Endothelial cell of umbilical vein (primary cell): ENCODE measurements at places on chromosomes 16 and 17. TPM values are rescaled to one million over a fixed set of nuclear protein-coding genes. Genes with fewer than 3 reads are reported as not detected.

GRCh38 chr16:13110124-13110796 is 208.9 kb downstream of the SHISA9 start:
- no peaks in the 10 kb centered on the region for H3K36me3 ChIP-seq
- DNase-seq, result no peak
- H3K27ac ChIP-seq, result no peak overlapping the region
- H3K4me3 ChIP-seq, result no peak overlapping the region
- no peaks in the 10 kb centered on the region for H3K4me1 ChIP-seq
- no peaks in the 10 kb centered on the region for H3K27me3 ChIP-seq

GRCh38 chr16:11240636-11241473 is 15.1 kb downstream of the SOCS1 start:
- H3K4me3 ChIP-seq, result no peak overlapping the region
- no peaks in the 10 kb centered on the region for H3K36me3 ChIP-seq
- peaks cover 6% of the 10 kb centered on the region for H3K27me3 ChIP-seq
- no peak for DNase-seq
- no peaks in the 10 kb centered on the region for H3K4me1 ChIP-seq

VAMP2 gene
- 31.7 and 35.9 TPM in 2 replicates for total RNA-seq

- peaks cover 5% of the 10 kb centered on the region for H3K4me1 ChIP-seq
- no peaks in the 10 kb centered on the region for H3K27me3 ChIP-seq
- H3K36me3 ChIP-seq, result no peaks in the 10 kb centered on the region
- no peak for DNase-seq
- H3K4me3 ChIP-seq, result no peak overlapping the region
- H3K27ac ChIP-seq, result no peak overlapping the region
These were observed 46.9 kb upstream of the NLK start for GRCh38 chr17:27995554-27995953.

- no peaks in the 10 kb centered on the region for H3K36me3 ChIP-seq
- no peaks in the 10 kb centered on the region for H3K4me1 ChIP-seq
- DNase-seq, result peak; percentile 52
- no peak overlapping the region for H3K4me3 ChIP-seq
- no peak overlapping the region for H3K27ac ChIP-seq
These were observed 118.5 kb upstream of the CACNG5 start for GRCh38 chr17:66716236-66717026.

GRCh38 chr17:48779421-48779820 is 37.6 kb downstream of the TTLL6 start:
- H3K27me3 ChIP-seq, result peaks cover 11% of the 10 kb centered on the region
- no peaks in the 10 kb centered on the region for H3K36me3 ChIP-seq
- H3K4me3 ChIP-seq, result no peak overlapping the region
- H3K4me1 ChIP-seq, result no peaks in the 10 kb centered on the region
- no peak for DNase-seq
- no peak overlapping the region for H3K27ac ChIP-seq

HOXB6 gene
- total RNA-seq, result 24.0 and 27.4 TPM in 2 replicates

GRCh38 chr17:15999974-16000827 is 577 bp downstream of the TTC19 start:
- peaks cover 20% of the 10 kb centered on the region for H3K4me1 ChIP-seq
- H3K27me3 ChIP-seq, result no peaks in the 10 kb centered on the region
- H3K36me3 ChIP-seq, result peaks cover 12% of the 10 kb centered on the region
- H3K4me3 ChIP-seq, result peak overlapping the region; percentile 50

DNA sequence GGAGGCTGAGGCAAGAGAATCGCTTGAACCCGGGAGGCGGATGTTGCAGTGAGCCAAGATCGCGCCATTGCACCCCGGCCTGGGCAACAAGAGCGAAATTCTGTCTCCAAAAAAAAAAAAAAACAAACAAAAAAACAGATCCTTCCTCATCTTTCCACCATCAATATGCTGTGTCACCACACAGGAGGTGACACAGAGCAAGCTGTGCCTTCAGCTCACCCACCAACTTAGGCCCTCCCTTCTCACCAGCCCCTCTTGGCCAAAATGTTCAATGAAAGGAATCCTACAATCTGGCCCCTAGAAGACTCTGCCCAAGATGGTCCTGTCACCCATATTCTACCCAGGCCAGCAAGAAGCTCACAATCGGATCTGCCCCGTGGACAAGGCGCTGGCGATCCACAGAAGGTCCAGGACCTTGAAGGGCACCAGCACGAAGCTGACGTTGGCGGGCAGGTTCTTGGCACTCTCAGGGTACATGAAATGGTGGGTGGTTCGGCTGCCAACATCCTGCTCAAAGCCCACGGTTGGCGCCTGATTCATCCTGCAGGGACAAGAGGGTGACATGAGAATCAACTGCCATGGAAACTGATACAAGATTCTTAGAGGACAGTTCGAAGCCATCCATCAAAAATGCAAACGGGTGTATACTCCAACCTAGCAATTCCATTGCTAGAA is 41.4 kb downstream of the DDX19A start:
- no peak overlapping the region for H3K27ac ChIP-seq
- DNase-seq, result no peak
- no peaks in the 10 kb centered on the region for H3K27me3 ChIP-seq
- peaks cover 14% of the 10 kb centered on the region for H3K36me3 ChIP-seq

- peak overlapping the region; percentile 70 for H3K27ac ChIP-seq
- DNase-seq, result no peak
- peaks cover 11% of the 10 kb centered on the region for H3K4me1 ChIP-seq
- no peaks in the 10 kb centered on the region for H3K27me3 ChIP-seq
- H3K4me3 ChIP-seq, result peak overlapping the region; percentile 88
These were observed 863 bp upstream of the DDX19A start for GRCh38 chr16:70345840-70346239.

DNA sequence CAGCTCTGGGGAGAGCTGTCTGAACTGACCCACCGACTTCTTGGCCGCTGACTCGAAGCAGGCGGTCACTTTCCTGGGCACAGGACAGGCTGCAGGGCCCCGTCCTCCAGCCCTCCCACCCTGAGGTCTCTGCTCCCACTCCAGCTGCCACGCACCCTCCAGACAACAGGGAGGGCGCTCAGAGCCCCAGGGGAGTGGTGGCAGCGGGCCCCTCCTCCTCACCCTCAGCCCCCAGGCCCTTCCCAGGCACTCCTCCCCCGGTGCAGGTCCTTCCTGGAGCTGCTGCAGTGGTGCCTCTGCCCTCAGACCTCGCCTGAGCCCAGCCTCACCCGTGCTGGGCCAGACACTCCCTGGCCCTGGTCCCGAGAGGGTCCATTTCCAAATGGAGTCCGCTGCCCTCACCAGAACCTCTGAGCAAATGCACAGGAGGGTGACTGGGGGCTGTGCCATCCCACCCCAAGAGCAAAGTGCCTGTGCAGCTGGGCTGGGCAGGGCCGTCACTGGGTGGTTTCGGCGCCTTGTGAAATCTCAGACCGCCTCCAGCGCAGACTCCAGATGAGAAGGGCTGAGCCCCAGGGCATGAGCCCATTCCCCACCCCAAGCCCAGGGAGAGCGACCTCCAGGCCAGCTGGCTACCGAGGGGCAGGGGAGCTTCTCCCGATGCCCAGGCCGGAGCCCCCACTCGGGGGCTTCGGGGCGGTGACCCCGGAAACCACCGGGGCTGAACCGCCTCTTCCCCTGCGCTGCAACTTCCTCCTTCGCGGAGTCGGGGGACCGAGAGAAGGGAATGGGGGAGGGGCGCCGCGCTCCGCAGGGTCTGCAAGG is 717 bp downstream of the CYBA start:
- no peak overlapping the region for H3K27ac ChIP-seq
- DNase-seq, result no peak
- H3K27me3 ChIP-seq, result no peaks in the 10 kb centered on the region
- H3K36me3 ChIP-seq, result no peaks in the 10 kb centered on the region

- H3K27ac ChIP-seq, result peak overlapping the region; percentile 67
- H3K4me1 ChIP-seq, result peaks cover 18% of the 10 kb centered on the region
- H3K4me3 ChIP-seq, result no peak overlapping the region
- H3K27me3 ChIP-seq, result no peaks in the 10 kb centered on the region
- H3K36me3 ChIP-seq, result no peaks in the 10 kb centered on the region
These were observed 72.4 kb downstream of the RPH3AL start for GRCh38 chr17:280216-280615.

NRN1L gene
- not detected in 2 replicates for total RNA-seq

LITAFD gene
- not detected in 2 replicates for total RNA-seq

- no peaks in the 10 kb centered on the region for H3K27me3 ChIP-seq
- H3K4me3 ChIP-seq, result no peak overlapping the region
- DNase-seq, result no peak
- H3K27ac ChIP-seq, result no peak overlapping the region
- H3K4me1 ChIP-seq, result peaks cover 29% of the 10 kb centered on the region
- no peaks in the 10 kb centered on the region for H3K36me3 ChIP-seq
These were observed 6.4 kb downstream of the RPH3AL start for GRCh38 chr17:345992-346785.

SAMD14 gene
- total RNA-seq, result 15.6 and 16.1 TPM in 2 replicates

ATF7IP2 gene
- total RNA-seq, result 13.0 and 14.6 TPM in 2 replicates

CCL5 gene
- not detected in 2 replicates for total RNA-seq

DNA sequence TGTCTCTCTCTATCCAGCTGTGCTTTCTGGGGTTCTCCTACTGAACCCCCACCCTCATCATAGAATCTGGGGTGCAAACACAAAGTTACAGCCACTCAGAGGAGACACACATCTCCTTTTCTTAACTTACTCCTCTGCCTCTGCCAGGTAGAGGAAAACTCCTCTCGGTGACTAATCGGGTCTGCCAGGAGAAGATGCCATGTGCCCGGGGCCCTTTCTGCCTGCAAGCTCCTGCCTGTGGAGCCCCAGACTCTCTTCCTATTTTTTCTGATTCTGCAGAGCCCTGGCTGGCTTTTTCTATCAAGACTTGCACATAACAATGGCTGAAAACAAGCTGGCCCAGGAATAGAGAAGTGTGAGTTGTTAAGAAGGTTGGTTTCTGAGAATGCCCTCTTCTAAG is 10.4 kb downstream of the SLC6A4 start:
- H3K4me1 ChIP-seq, result no peaks in the 10 kb centered on the region
- H3K27ac ChIP-seq, result no peak overlapping the region
- H3K4me3 ChIP-seq, result no peak overlapping the region
- no peaks in the 10 kb centered on the region for H3K36me3 ChIP-seq

DNA sequence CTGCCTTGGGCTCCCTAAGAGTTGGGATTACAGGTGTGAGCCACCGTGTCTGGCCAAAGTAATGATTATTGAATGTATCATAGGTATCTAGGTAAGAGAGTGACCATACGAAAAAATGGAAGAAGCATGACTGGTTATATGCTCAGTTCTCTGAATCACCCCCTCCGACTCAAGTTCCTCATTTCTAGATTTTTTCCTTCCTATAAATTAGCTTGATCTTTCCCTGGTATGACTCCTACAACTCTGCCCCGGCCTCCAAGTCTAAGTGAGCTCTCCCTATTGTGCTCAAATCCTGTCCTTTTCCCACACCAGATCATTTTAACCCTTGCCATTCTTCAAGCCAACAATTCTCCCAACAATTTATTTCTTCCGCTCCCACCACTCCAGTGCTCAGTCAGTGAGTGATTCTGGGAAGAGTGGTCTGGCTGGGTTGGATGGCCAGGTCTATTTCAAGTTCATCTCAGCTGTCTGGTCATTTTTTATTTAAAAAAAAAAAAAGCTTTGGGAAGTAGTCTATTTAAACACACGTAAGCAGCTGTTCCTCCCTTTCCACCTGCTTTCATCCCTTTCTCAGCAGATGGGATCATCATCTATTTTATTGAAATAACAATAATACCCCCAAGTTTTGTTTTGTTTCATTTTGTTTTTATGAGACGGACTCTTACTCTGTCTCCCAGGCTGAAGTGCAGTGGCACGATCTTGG is 120.2 kb upstream of the HS3ST2 start:
- DNase-seq, result no peak
- H3K27ac ChIP-seq, result no peak overlapping the region
- no peaks in the 10 kb centered on the region for H3K27me3 ChIP-seq
- H3K4me1 ChIP-seq, result no peaks in the 10 kb centered on the region
- no peak overlapping the region for H3K4me3 ChIP-seq
- no peaks in the 10 kb centered on the region for H3K36me3 ChIP-seq

ESRP2 gene
- total RNA-seq, result 0.66 and 0.99 TPM in 2 replicates

- H3K27ac ChIP-seq, result no peak overlapping the region
- no peaks in the 10 kb centered on the region for H3K27me3 ChIP-seq
- DNase-seq, result no peak
- H3K36me3 ChIP-seq, result no peaks in the 10 kb centered on the region
- H3K4me1 ChIP-seq, result no peaks in the 10 kb centered on the region
- no peak overlapping the region for H3K4me3 ChIP-seq
These were observed 424.1 kb downstream of the CA10 start for GRCh38 chr17:51734462-51734861.

DNA sequence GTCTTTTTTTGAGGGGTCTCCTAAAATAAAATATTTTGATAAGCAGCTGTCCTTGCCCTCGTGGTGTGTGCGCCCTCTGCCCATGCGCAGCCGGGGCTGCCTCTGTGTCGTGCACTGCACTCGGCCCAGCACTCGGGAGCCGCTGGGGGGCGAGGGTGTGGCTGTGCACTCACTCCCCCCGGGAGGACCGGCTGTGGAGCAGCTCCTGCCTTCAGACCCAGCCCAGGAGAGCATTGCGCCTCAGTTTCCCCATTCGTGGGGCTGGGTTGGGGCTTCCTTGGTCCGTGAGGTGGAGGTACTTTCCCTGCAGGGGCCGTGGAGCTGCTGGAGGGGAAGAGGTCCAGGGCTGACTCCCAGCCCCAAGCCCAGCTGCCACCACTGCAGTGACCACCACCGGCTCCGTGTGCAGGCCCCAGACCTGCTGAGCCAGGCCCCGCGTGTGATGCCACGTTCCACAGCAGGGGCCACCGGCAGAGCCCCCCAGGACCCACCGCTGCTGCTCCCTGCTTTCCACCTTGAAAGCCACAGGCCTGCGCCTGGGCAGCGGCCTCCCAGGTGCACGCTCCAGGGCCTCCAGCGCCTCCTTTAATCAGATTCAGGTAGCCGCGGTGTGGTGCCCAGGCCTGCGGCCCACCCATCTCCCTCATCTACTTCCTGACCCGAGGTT is 6.3 kb upstream of the IL17C start:
- no peak overlapping the region for H3K4me3 ChIP-seq
- H3K27me3 ChIP-seq, result no peaks in the 10 kb centered on the region
- no peak overlapping the region for H3K27ac ChIP-seq

- no peaks in the 10 kb centered on the region for H3K27me3 ChIP-seq
- H3K4me1 ChIP-seq, result peaks cover 7% of the 10 kb centered on the region
- no peak overlapping the region for H3K4me3 ChIP-seq
- no peaks in the 10 kb centered on the region for H3K36me3 ChIP-seq
These were observed 32.6 kb downstream of the CTCF start for GRCh38 chr16:67594956-67595355.

- no peaks in the 10 kb centered on the region for H3K27me3 ChIP-seq
- no peaks in the 10 kb centered on the region for H3K36me3 ChIP-seq
- no peak for DNase-seq
- H3K4me3 ChIP-seq, result no peak overlapping the region
These were observed 385.9 kb downstream of the WWOX start for GRCh38 chr16:78485188-78485916.

GCGR gene
- total RNA-seq, result not detected in 2 replicates

OVCA2 gene
- total RNA-seq, result 40.9 and 41.3 TPM in 2 replicates

TBC1D16 gene
- 48.6 and 50.9 TPM in 2 replicates for total RNA-seq

GRCh38 chr17:17893801-17894644 is 57.2 kb upstream of the SREBF1 start:
- H3K27me3 ChIP-seq, result no peaks in the 10 kb centered on the region
- no peak for DNase-seq
- no peaks in the 10 kb centered on the region for H3K4me1 ChIP-seq
- H3K36me3 ChIP-seq, result peaks cover 3% of the 10 kb centered on the region

- H3K4me1 ChIP-seq, result peaks cover 22% of the 10 kb centered on the region
- H3K27ac ChIP-seq, result peak within 1 kb of the TSS; percentile 50
- H3K4me3 ChIP-seq, result peak within 1 kb of the TSS; percentile 92
These were observed at the start of gene CEP112 for GRCh38 chr17:66191593-66192377. Gene CEP112, minus strand, starts transcription at chr17:66192133.

- peak; percentile 75 for DNase-seq
- H3K4me1 ChIP-seq, result peaks cover 22% of the 10 kb centered on the region
- no peaks in the 10 kb centered on the region for H3K27me3 ChIP-seq
- peaks cover 4% of the 10 kb centered on the region for H3K36me3 ChIP-seq
- H3K27ac ChIP-seq, result peak overlapping the region; percentile 19
These were observed 12.3 kb upstream of the CDRT4 start for GRCh38 chr17:15479703-15480102.
